H7 (cell line): ENCODE measurements at places on chromosomes 11 and 22. TPM values are rescaled to one million over a fixed set of nuclear protein-coding genes. Genes with fewer than 3 reads are reported as not detected.

- no peak for DNase-seq
Measured at GRCh38 chr11:133303262-133303661, 229.0 kb downstream of the OPCML start.

The NRXN2 gene
- total RNA-seq: 0.85 and 1.9 TPM in 2 replicates

The SCYL1 gene
- total RNA-seq: 70.0 and 72.3 TPM in 2 replicates

DNA sequence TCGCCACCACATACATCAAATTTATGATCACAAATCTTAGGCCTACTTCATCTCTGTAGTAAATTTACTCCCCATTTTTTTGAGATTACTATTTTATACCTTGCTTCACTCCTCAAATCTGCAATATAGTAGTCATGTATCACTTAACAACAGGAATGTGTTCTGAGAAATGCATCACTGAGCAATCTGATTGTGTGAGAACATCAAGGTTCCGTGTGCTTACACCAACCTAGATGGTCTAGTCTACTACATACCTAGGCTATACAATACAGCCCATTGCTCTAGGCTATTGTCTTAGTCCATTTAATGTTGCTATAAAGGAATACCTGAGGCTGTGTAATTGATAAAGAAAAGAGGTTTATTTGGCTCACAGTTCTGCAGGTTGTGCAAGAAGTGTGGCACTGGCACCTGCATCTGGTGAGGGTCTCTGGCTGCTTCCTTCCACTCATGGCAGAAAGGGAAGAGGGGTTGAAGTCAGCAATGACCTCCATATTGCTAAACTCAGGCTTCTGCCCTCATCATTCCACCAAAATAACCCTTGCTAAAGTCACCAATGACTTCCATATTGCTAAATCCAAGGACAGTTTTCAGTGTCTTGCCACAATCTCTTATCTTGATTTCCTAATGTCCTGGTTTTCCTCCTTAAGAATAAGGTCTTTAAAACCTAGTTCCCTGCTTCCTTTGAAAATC lies 140.3 kb downstream of the RBFOX2 start:
- DNase-seq: no peak

- no peak for DNase-seq
Measured at GRCh38 chr11:77589181-77589520, 602 bp upstream of the AQP11 start.

The GGTLC3 gene
- total RNA-seq: not detected in 2 replicates

The USP2 gene
- total RNA-seq: 2.7 and 2.8 TPM in 2 replicates

DNA sequence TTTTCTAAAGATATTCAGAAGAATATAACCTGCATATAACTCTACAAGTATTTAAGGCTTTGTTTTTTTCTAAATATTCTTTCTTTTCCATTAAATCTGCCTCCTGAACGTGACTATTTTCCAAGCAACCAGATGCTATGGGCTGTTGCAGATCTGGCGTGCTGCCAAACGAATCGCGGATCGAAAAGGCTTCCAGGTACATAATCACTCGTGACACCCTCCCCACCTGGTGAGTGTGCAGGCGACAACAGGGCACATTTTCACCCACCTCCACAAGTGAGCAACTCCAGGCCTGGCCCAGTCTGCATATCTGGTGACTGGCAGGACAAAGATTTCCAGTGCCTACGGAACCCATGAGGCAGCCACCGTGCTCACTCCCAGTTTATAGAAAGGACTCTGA lies 660.1 kb downstream of the OPCML start:
- DNase-seq: no peak

The TTC28 gene
- 8.8 and 14.8 TPM in 2 replicates for total RNA-seq

The IL18BP gene
- total RNA-seq: 3.1 and 4.5 TPM in 2 replicates

The CCDC87 gene
- 0.52 and 0.67 TPM in 2 replicates for total RNA-seq

DNA sequence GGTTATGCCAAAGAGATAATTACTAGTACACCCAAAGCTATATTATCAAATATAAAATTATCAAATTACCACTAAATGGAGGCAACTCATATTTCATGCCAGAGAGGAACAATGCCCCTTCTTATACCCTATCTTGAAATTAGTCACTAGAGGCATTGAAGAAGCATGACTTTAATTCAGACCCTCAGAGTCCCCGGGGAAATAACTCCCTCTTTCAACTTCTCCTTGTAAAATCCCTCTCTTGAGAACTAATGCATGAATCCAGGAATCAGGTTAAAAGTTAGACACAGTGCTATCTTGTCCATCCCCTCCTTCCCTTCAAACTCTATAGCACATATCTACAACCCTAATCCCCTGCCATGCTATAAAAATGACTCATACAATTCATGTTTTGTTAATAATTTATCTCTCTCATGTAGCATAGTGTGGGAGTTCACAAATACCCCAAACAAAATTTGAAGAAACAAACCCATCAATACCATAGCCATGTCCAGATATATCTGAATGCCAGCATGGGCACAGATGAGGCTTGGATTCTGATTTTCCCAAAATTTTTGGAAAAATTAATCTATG lies 665.4 kb downstream of the KCNA4 start:
- no peak for DNase-seq

DNA sequence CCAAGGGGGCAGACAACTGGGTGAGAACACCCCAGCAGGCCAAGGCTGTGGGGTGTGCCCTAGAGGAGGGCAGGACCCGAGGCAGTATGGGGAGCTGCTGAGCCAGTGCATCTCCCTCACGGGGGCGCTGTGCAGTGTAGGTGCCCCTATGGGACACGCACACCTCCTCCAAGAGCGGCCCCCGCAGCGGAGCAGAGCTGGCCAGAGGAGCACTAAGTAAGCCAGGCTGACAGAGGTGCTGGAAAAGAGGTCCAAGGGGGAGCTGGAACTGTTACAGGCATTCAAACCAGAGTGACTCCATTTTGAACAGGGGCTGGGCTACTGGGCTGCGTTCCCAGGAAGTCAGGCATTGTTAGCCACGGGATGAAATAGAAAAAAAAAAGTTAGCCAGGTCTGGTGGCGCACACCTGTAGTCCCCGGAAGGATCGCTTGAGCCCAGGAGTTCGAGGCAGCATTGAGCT lies 41.8 kb downstream of the TST start:
- DNase-seq: peak; percentile 88

The GPR152 gene
- total RNA-seq: not detected in 2 replicates

The OR52H1 gene
- total RNA-seq: 0.30 TPM in 1 of 2 replicates, not detected in the other

The AIFM3 gene
- 0.38 and 1.5 TPM in 2 replicates for total RNA-seq

The GGT5 gene
- 0.63 TPM in 1 of 2 replicates, not detected in the other for total RNA-seq

GRCh38 chr11:19919050-19919561 lies 206.5 kb downstream of the NAV2 start:
- DNase-seq: no peak

DNA sequence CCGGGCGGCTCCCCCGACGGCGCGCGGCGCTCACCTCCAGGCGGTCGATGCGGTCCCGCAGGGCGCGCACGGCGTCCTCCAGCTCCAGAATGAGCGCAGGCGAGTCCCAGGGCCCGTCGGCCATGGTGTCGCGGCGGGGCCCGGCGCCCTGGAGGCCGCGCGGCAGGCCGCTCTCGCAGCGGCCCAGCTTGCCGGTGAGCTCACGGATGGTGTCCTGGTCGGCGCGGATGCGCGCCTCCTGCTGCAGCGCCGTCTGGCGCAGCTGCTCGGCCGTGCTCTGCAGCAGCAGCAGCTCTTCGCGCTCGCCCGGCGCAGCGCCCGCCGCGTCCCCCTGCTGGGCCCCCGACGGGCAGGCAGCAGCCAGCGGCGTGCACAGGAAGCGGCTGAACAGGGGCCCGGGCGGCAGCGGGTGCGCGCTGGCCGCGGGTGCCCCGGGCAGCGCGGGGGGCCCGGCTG lies 599 bp downstream of the NPTXR start:
- DNase-seq: peak; percentile 91

GRCh38 chr11:1139441-1140083 lies 18.2 kb upstream of the MUC5AC start:
- DNase-seq: no peak

DNA sequence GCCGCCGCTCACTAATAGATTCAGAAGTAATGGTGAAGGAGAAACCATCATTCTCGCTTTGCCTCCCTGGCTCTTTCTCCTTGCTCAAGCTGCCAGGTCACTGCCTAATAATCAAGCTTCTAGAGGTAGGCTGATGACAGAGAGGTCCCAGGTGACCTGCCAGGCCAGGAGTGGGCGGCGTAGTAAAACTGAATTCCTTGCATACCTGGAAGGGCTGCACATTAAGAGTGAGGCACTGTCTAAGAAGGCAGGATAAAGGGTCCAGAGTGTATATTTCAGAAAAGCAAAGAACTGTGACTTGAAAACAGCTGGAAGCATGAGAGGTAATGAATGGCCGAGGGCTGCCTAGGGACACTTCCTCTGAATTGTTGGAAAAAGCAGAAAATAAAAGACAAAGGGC lies 4.1 kb downstream of the SYT13 start:
- DNase-seq: no peak

DNA sequence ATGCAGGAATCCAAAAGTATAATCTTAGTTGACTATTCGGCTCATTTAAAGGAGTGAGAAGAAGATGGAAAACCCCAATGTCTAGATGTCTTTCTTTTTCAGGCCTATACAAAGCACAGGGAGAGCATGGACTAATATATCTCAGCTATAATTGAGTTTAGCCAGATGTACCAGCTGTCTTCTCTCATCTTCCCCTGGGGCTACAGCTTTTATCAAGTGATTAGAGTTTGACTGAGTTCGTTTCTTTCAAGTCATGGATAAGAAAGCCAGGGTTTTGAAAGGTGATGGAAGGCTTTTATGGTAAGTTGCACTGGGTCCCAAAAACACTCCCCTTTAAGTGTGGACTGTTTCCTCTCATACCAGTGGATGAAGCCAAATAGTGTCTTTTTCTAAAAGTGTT lies 1172.8 kb upstream of the TENM4 start:
- DNase-seq: no peak

The LRRC55 gene
- total RNA-seq: 0.04 and 0.10 TPM in 2 replicates

DNA sequence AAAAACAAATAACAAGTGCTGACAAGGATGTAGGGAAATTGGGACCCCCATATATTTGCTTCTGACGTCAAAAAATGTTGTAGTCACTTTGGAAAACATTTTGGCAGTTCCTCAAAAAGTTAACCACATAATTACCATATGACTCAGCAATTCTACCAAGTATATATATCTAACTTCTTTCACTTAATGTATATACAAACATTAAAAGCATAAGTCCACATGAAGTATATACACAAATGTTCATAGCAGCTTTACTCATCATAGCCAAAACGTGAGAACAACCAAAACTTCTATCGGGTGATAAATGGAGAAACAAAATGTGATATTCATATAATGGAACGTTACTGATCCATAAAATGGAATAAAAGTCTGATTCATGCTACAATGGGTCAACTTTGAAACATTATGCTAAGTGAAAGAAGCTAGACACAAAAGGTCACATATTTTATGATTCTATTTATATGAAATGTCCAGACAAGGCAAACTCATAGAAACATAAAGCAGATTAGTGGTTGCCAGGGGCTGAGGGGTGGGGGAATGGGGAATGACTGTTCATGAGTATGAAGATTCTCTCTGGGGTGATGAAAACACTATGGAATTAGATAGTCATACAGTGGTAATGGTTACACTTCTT lies 48.7 kb upstream of the TEAD1 start:
- DNase-seq: no peak

- DNase-seq: no peak
Measured at GRCh38 chr22:48647606-48648515, 1179.8 kb downstream of the BRD1 start.

GRCh38 chr11:102256251-102256650 lies 61.0 kb upstream of the BIRC3 start:
- DNase-seq: no peak

The ZNF214 gene
- 1.1 and 1.6 TPM in 2 replicates for total RNA-seq

The POTEH gene
- total RNA-seq: not detected in 2 replicates

GRCh38 chr11:74320538-74320937 lies 9.1 kb upstream of the P4HA3 start:
- DNase-seq: no peak

GRCh38 chr11:126136507-126136906 lies 73.8 kb upstream of the CDON start:
- no peak for DNase-seq

GRCh38 chr11:113090716-113091480 lies 129.7 kb downstream of the NCAM1 start:
- DNase-seq: no peak

The VWA5A gene
- total RNA-seq: 15.1 and 17.8 TPM in 2 replicates

DNA sequence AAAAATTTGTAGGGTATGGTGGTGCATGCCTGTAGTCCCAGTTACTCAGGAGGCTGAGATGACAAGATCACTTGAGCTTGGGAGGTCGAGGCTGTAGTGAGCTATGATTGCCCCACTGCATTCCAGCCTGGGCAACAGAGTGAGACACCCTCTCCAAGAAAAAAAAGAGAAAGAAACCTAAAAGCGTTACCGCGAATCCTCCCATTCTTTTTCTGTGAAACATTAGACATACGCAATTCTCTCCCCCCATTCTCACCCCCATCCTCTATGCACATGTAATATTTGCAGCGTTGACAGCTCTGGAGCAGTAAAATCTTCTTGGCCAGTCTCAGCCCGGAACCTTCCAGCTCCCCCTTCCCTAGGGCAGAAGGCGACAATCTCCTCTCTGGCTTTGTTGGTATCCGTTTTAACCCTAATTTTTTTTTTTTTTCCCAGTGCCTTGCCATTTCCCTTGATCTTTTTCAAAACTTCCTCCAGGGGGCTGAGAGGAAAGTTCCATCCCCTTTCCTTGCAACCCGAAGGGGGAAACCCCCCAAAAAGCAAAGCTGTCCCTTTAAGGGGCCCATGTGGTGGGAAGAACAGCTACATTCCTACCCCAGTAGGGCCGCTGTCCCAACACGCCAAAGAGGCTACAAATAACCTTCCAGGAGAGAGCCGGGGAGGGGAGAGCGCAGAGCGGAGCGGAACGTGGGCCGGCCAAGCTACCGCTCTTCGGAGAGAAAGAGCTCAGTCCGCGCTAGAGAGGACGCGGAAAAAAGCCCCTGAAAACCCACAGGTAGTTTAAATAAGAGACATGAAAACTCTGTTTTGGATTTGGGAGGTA lies 1.9 kb downstream of the LRP4 start:
- DNase-seq: peak; percentile 86

The SERHL2 gene
- total RNA-seq: 2.6 and 7.5 TPM in 2 replicates

- DNase-seq: no peak
Measured at GRCh38 chr11:57338142-57338541, at the start of gene P2RX3. Gene P2RX3 (plus strand): TSS chr11:57338352. CDS start chr11:57338551, 199 bp downstream.

DNA sequence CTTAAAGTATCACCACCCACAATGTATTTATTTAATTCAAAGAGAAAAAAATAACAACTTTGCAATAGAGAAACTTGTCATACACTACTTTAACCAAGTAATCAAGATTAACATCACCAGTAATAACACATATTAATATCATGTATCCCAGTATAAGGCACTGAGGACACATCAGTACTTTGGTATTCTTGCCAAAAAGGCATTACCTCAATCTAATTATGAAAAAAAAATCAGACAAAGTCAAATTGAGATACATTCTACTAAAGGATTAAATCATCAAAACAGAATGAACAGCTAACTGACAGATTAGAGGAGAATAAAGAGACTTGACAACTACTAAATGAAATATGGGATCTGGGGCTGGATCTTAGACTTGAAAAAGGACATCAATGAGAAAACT lies 35.8 kb upstream of the SLC17A6 start:
- no peak for DNase-seq

- peak; percentile 79 for DNase-seq
Measured at GRCh38 chr22:43570531-43571165, 158.8 kb downstream of the MPPED1 start.

GRCh38 chr11:1458340-1459218 lies 28.0 kb downstream of the MOB2 start:
- peak; percentile 95 for DNase-seq

The C11orf87 gene
- total RNA-seq: not detected in 2 replicates

GRCh38 chr11:111414267-111414931 lies 35.3 kb upstream of the POU2AF1 start:
- no peak for DNase-seq

GRCh38 chr11:47188259-47188658 lies 2.0 kb upstream of the PACSIN3 start:
- DNase-seq: peak; percentile 19

The KCNQ1 gene
- total RNA-seq: 0.18 and 0.48 TPM in 2 replicates

The MUC6 gene
- not detected in 2 replicates for total RNA-seq

The ANO5 gene
- 6.2 and 10.1 TPM in 2 replicates for total RNA-seq

The PDGFD gene
- 2.4 and 4.0 TPM in 2 replicates for total RNA-seq

The SEPTIN5 gene
- 28.4 and 36.0 TPM in 2 replicates for total RNA-seq
